ENCODE measurements at places on chromosomes 6 and 20.

- DNase-seq: no peak
Observed at GRCh38 chr20:5192570-5193431, 66.0 kb downstream of the CDS2 start.

DNA sequence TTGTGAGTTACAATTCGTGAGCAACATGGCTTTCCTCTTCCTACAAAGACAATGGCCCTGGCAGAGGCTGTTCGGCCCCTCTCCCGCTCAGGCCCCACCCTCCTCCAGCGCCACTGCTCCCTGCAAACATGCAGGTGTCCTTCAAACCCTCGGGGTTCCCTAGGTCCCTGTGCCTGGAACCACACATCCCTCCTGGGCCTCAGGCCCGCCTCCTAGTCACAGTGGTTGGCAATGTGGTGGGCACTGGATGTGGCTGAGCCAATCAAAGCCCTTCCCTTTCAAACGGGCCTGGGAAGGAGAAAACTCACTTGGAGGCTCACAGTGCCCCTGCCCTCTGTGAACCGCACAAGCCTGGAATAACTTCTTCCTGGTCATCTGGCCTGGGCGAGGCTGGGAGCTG lies 147.2 kb downstream of the TFAP2C start:
- no peak for DNase-seq

- DNase-seq: no peak
Observed at GRCh38 chr6:167764713-167765479, 61.8 kb upstream of the AFDN start.

DNA sequence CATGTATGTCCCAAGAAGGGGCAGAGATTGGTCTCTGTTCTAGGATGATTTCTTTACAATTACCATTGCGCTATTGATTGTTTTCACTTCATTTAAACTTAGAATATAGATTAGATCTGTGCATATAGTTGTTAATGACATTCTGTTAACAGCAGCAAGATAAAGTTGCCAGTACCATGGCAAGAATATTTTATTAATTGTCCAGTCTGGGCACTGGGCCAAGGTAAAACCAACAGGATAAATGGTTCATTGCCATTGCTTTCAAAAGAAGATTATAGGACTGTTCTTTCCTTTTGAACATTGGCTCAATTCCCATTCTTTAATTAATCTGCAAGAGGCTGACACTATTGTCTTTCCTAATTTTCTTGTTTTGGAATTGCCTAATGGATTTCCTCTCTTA lies 592.4 kb downstream of the RFPL4B start:
- DNase-seq: no peak

DNA sequence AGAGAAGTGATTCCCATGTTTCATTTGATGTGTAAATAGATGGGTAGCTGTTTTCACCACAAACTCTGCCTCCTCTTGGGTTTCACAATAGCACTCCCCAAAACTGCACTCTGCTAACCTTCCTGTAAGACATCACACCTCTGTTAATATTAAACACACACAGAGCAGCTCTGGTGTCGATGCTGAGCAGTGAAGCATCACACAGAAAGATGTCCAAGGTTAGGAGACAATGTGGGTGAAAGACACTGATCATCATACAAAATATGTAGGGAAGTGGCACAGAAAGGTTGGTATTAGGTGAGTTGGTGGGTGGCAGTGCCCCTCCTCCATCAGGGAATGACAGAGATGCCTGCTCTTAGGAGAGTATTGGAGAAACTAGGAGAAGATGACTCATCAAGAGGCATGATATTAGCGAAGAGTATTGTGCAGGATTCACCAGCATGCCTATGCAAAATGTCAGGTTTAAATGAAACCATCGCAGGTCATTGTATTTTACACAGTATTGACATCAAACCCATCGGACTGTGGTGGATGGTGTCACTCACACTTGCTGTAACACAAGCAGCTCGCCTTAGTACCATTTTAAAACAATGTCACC lies 199.7 kb downstream of the TBXT start:
- no peak for DNase-seq

- DNase-seq: no peak
Observed at GRCh38 chr6:146077992-146078391, 49.1 kb downstream of the GRM1 start.

DNA sequence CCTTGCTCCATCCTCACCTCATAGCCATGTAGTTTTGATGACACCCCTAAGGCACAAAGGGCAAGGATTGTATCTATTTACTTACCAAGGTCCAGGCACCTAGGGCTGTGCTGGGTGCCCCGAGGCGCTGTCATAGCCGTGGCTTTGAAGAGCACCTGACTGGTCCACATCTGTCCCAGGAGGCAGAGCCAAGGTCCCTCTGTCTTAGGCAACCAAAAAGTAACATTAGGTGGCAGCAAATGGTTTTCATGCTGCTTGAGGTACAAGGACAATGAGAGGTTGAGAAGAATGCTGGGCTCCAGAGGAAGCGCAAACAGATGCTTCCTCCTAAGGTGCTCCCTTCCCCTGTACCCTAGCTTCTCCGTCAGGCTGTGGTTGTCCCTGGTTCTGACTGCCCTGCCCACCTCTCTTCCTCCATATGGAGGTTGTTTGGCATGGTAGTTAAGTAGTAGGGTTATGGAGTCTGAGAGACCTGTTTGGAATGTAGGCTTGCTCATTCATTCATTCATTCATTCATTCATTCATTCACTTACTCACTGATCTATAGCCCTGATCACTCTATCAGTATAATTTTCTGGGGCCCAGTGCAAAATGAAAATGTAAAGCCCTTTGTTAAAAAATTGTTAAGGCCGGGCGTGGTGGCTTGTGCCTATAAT lies 3.0 kb upstream of the UQCC2 start:
- DNase-seq: no peak

- DNase-seq: no peak
Observed at GRCh38 chr6:139187489-139187888, 52.6 kb downstream of the HECA start.

DNA sequence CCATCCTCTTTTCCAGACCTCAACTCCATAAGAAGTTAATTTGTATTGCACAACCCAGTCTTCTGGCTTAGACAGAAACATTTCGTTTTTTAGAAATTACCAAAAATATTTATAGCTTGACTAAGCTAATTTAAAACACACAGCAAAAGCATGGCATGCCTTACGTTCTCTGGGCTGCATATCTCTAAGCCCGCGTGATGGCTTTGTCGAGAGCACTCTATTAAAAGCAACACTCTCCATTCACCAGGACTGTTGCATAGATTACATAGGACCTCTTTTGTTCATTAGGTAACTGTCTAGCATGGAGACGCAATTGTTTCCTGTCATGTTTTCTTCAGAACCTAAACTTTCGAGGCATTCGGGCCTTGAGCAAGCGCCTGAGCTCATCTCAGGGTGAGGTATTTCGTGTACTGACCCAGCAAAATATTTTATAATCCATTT lies 104.5 kb downstream of the IBTK start:
- DNase-seq: no peak

DNA sequence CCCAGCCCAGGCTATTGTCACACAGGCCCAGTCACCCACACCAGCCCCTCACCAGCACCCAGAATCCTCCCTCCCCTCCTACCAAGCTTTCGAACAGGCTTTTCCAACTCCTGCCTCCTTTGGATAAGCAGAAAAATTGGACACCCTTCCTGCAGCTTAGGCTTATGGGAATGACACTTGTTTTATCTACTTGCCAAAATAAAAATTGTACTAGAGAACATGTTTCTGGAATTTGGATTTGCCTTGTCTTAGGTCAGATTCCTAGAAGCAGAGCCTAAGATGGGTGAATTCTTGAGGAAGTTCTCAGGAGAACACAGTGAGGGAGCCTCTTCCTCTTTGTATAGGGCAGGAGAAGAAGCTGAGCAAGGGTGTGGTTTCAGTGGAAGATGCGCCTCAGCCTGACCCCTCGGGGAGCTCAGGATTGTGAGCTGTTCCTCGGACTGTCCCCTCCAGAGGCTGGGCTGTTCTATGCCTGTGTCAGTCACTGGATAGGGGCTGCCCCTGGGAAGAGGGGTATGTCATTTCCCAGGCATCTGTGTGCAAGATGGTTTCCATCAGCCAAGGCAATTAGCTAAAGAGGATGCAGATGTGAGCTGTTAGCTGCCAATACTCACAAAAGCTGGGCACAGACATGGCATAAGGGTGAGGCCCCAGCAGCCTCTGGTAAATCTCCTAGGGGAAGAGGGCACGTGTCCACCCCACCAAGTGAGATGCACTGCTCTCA lies 33.9 kb downstream of the ITPR3 start:
- DNase-seq: no peak

- DNase-seq: no peak
Observed at GRCh38 chr20:2476742-2477615, 6.4 kb upstream of the SNRPB start.

- DNase-seq: no peak
Observed at GRCh38 chr20:62583424-62583920, 58.8 kb upstream of the SLCO4A1 start.

DNA sequence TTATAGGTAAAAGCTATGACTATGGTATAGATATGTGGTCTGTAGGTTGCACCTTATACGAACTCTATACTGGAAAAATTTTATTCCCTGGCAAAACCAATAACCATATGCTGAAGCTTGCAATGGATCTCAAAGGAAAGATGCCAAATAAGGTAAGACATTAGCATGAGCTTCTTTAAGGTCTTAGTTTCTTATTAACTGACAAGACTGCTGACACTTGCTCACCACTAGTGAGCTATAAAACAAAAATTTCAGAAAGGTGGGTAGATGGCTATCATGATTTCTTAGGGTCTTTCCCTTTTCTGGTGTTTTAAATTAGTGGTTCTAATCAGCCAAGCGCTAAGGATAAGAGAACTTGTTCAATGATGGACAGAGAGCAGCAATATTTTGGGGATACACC lies 21.9 kb downstream of the FAM217A start:
- no peak for DNase-seq

DNA sequence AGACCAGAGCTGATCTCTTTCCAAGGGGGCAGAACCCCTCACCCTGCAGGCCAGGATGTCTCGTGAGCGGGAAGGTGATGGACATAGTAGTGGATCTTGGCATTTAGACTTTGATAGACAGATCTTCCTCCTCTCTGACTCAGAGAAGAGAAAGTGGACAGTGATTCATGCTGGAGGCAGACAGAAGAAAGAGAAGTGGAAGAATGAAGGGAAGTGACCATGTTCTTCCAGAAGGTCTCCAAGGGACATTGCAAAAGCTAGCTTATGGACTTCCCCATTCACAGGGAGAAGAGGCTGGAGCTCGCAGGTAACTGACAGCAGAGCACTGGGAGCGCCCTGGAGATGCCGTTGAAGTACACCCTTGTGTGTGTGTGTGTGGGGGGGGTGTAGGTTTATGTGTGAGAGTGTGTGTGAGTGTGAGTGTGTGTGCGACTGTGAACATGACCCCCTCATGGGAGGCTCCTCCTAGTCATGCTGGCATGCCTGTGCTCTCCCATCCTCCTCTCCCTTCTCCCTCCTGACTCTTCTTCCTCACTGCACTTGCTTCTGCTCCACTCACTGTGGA lies 8.0 kb upstream of the RAET1L start:
- no peak for DNase-seq

DNA sequence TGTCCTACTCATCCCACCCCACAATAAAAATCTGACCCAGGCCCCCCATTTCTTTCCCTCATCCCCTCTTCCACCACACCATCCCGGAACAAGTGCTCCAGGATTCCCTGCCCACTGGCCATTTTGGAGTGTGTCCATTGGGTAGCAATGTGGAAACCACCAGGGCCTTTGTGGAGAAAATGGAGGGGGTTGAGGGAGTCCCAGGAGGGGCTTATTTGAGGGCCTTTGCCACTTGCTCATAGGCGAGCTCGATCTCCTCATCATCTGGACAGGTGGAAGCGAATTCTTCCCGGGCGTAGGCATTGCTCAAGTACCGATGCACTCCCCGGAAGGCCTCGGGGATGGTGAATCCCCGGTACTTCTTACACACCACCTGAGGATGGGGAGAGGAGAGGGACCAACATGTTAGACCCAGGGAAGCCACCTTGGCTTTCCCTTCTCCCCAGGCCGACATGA lies 1.6 kb upstream of the DDAH2 start:
- no peak for DNase-seq
